ENCODE measurements at places on chromosomes 11 and 22.

DNA sequence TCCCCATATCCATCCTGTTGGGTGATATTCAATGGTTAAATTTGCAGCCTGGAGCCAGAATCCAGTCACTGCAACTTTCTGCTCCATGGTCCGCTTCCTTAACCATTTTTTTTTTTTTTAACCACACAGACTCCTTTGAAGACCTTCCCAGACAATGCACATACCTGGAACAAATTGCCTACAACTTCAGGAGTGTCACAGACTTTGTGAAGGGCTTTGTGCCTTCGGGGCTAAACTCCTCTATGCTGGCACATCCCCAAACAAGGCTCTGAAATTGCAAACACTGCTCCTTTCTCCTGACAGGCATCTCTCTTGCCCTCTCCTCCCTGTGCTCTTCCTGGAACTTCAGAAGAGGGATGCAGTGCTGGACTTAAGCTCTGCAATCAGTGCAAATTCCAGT, 40.6 kb downstream of the TENM4 start:
- DNase-seq = no peak

DNA sequence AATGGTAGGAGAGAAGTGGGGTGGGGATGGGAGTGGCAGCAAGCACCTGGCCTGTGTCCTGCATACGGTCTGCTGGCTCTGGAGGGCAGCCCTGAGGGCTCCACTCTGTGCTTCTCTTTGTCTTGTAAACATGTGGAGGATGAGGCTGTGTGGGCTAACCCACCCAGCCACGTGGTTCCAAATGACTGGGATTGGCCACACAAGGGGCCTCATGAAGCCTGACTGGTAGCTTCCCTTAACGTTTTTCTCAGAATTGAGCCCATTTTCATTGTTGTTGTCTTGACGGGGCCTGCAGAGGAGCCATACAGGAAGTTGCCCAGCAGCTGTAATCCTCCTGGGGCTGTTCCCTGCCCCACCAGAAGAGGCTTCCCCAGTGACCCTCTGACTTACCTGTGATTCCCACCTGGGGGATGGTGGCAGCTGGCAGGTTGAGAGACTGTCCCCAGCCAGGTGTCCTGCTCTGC, 18.0 kb downstream of the DERL3 start:
- DNase-seq = no peak

GRCh38 chr22:48456449-48456848, 1371.2 kb downstream of the BRD1 start:
- no peak for DNase-seq

- DNase-seq = no peak
Observed at GRCh38 chr11:120931057-120931779, 92.7 kb upstream of the TBCEL start.

- no peak for DNase-seq
Observed at GRCh38 chr11:129739339-129739738, 76.3 kb upstream of the TMEM45B start.

DNA sequence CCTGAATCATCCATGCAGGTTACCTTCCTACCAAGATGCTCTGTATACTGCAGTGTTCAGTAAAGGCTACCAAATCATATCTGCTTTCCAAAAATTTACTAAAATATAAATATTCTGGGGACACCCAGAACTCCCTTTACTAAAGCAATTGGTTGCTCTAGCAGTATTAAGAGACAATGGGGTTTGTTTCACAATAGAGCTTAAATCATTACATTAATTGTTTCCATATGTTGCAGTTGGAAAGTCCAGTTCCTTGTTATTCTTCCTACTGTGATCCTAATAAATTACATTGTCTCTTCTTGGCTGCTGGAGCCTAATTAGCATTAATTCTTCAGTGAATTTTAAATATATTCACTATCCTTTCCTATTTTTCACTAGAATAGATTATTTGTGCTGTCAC, 316.0 kb upstream of the MTNR1B start:
- no peak for DNase-seq

DNA sequence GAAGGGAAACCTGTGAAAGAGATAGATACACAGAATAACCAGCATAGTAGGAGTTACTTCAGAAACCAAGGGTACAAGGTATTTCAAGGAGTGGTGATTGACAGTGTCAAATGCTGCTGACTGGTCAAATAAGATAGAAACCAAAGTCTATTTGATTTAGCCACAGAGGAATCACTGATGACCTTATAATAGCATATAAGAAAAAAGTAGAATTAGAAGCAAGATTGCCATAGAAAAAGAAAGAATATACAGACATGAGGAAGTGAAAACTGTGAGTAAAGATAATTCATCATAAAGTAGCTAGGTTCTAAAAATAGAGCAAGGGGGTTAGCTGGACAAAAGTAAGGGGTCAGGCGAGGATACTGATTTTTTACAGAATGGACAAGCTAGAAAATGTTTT, 14.2 kb downstream of the ZBTB44 start:
- DNase-seq = no peak

DNA sequence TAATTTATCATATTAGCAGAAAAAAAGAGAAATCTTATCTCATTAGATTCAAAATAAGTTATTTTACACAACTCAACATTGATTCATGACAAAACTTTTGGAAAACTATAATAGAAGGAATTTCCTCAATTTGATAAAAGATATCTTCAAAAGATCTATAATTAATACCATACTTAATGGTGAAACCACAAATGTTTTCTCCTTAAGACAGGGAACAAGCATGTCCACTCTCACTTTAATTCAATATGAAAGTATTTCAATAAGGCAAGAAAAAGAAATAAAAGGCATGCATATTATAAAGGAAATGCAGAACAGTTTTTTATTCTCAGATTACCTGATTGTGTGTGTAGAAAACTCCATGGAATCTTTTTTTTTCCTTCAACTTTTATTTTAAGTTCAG, 23.6 kb downstream of the MTNR1B start:
- no peak for DNase-seq

DNA sequence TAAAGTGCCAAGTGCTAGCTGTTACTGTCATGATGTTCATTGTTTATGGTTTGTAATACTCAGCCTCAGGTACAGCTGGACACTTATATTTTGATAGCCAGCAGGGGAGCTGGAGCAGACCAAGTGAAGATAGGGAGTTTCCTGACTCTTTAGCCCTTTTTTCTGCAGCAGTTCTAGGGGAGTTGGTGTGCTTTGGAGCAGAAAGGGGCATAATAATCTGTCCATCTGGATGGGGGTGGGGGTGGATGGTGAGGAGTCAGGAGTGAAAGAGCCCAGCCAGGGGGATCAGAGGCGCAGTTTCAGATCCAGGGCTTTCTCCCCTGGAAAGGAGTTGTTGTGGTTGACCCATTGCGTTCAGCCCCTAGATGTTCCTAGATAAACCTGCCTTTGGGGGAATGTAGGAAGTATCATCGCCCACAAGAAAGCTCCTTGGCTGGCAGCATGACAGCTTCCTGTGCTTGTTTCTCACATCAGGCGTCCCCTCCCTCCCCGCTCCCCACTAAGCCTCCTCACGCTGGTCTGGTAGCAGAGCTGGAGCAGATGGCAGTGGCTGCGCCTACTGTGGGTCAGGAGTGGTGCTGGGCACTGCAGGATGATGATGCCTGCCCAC, 41.9 kb downstream of the MED15 start:
- DNase-seq = no peak

GRCh38 chr22:37925330-37925729, 19.2 kb downstream of the MICALL1 start:
- DNase-seq = no peak

Data from stimulated activated CD4-positive, alpha-beta T cell treated with anti-CD3 and anti-CD28 coated beads, Interleukin-15, amount 100 ng/mL, for 48 hours (primary cell).